Vagina (tissue), 2 donors: ENCODE measurements at places on chromosomes 5 and 9. TPM values are rescaled to one million over a fixed set of nuclear protein-coding genes. Genes with fewer than 3 reads are reported as not detected.

Gene PROB1
- 2.5 TPM for total RNA-seq

Gene FOXD4L4
- total RNA-seq: not detected

Gene CETN3
- total RNA-seq: 11.0 TPM

Gene SLC46A2
- not detected for total RNA-seq

Gene TEK
- total RNA-seq: 12.5 TPM

Gene FOXD4L5
- total RNA-seq: not detected

Gene UBLCP1
- total RNA-seq: 15.0 TPM

Gene EGFL7
- total RNA-seq: 272 TPM

Gene PCDHB10
- total RNA-seq: 3.2 TPM

Gene BTNL3
- not detected for total RNA-seq

Gene SLC45A2
- total RNA-seq: not detected

Gene DBH
- 12.0 TPM for total RNA-seq

Gene TCERG1
- total RNA-seq: 75.4 TPM

Gene ZNG1C
- total RNA-seq: 24.8 TPM

Gene APBA1
- total RNA-seq: 13.3 TPM

Gene GPRIN1
- 0.49 TPM for total RNA-seq
